ENCODE measurements at places on chromosomes 7 and 10.

DNA sequence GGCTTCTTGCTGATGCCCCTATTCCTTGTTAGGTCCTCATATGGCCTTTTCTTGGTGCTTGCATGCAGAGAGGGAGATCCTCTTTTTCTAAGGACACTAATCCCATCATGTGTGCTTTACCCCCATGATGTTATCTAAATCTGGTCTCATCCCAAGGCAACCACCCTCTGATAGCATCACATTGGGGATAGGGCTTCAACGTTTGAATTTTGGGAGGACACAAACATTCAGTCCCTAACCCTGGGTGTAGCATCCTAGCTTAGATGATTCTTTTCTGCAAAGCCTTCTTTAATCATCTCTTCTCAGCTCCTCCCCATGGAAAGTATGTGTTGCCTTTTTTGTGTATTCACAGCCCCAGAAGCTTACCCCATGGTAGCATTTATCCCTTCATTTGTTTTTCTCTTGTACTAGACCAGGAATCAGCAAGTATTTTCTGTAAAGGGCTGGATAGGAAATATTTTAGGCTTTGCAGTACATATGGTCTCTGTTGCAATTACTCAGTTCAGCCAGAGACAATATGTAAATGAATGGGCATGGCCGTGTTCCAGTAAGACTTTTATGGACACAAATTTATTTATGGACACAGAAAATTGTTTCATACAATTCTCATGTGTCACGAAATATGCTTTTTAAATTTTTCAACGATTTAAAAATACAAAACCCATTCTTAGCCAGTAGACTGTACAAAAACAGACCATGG lies 101.5 kb upstream of the CSTF2T start:
- no peak for DNase-seq

DNA sequence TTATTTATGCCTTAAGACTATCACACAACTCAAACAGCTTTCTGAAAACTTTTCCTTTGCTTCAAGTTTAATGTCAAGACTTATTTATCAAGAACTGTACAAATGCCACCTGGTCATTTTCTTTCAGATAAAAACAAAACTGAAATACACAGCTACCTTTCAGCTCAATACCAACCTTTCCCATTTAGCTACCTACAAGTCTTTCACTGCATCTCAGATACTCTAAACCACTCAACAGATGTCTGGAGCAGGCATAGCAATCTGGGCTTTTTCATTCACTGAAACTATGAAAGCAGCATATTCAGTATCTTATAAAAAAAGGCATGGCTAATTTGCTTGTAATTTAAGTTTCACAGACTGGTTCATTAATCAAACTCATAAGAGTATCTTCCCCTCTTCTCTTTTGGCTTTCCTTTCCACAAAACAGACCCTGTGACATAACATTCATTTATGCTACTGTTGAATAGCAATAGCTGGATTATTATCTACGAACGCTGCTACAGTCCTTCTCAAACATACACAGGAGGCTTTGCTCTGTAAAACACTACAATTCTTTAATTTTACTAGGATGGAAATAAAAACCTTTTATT lies 8.2 kb downstream of the TRA2A start:
- DNase-seq, result no peak

GRCh38 chr10:21888959-21889358 lies 114.6 kb downstream of the DNAJC1 start:
- DNase-seq, result no peak

- no peak for DNase-seq
These were observed 238.2 kb upstream of the AGK start for GRCh38 chr7:141312828-141313521.

DNA sequence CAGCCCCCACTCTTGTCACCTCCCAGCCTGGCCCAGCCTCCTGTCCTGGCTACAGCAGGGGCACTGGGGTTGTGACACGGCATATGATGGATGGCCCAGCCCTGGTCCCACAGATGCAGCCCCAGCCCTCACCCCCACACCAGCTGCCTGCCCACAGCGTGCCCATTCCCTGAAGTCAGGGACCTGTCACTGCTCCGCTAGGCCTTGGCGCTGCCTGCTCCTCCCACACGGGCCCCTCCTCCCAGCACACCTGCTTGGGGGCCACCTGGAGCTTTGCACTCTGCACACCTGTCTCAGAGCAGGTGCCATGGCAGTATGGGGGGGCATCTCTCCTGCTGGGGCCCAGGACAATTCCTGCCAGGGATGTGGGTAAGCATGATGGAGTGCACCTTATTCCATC lies 3.5 kb downstream of the GCK start:
- no peak for DNase-seq

- no peak for DNase-seq
These were observed 58.9 kb downstream of the PRKAR2B start for GRCh38 chr7:107103369-107103768.

DNA sequence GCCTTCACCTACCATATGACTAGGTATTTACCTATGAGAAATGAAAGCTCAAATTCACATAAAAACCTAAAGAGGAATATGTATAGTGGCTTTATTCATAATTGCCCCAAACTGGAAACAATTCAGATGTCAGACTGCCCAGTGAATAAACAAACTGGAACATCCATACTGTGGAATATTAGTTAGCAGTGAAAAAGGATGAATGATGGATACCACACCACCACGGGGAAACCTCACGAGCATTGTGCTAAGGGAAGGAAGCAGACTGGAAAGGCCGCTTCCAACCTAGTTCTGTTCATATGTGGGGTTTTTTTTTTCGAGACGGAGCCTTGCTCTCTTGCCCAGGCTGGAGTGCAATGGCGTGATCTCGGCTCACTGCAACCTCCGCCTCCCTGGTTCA lies 16.8 kb downstream of the GTF2IRD1 start:
- DNase-seq, result no peak

Data from stimulated activated CD4-positive, alpha-beta T cell treated with anti-CD3 and anti-CD28 coated beads, Interleukin-2, amount 100 ng/mL, for 24 hours (primary cell).